Thoracic aorta (tissue), 2 donors: ENCODE measurements at places on chromosomes 11 and 22. TPM values are rescaled to one million over a fixed set of nuclear protein-coding genes. Genes with fewer than 3 reads are reported as not detected.

DNA sequence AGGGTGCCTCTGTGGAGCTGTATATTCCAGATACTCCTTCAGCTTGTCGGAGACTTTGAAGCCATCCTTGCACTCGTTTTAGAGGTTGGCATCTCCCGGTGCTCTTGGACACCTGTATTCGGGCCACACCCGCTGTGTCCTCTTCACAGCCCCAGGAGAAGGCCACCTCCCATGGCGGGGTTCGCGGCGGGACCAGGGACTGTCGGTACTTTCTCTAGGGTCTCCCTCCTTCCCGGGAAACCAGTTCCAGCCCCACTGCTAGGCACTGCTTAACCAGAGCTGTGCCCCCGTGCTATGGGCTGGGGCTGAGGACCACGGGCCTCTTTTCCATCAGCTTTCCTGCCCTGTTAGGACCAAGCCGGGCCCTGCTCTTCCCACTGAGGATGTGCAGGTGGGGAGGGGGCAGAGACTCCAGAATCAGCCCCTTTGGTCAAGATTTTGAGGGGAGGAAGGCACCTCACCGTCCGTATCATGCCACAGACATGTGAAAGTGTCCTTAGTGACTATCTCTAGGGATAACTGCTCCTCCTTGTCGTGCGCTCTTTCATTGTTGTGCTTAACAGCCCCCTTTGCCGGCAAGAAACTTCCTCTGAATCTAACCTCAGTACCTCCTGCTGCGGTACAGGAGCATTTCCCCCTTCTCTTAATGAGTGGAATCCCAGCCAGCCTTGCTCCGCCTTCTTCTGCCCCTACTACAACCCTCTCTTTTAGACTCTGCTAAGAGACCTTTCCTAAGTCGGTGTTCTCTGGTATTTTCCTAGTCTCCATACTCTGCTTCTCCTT, 1.2 kb upstream of the B3GAT1 start:
- no peak for DNase-seq

DNA sequence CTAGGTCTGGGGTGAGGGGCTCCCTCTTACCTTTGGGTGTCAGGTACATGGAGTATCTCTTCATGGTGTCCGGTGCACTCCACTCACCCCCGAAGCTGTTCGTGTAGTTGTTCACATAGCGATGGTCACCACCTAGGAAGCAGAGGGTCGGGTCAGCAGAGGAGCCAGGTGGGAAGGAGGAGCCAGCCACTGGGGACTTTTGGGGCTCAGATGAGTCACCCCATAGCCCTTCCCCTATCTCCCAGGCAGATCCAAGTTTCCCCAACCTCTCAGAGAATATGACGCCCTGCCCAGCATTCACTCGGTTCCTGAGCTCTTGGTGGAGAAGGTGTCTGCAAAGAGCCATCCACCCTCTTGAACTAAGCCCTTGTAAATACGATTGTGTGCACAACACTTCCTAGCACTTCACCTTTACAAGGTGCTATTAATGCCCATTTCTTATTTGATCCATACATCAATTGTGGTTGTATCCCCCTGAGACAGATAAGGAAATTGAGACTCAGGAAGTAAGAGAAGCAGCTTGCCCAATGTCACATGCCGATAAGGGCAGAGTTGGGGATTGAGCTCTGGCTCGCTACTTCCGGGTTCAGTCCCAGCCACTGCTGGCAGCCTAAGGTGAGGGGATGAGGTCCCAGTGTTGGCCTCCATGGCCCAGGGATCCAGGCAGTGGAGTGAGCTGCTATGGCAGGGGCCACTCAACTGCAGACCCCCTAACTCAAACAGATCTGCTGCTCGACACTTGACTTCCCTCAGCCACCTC, 14.8 kb downstream of the TRIM29 start:
- DNase-seq: no peak

DNA sequence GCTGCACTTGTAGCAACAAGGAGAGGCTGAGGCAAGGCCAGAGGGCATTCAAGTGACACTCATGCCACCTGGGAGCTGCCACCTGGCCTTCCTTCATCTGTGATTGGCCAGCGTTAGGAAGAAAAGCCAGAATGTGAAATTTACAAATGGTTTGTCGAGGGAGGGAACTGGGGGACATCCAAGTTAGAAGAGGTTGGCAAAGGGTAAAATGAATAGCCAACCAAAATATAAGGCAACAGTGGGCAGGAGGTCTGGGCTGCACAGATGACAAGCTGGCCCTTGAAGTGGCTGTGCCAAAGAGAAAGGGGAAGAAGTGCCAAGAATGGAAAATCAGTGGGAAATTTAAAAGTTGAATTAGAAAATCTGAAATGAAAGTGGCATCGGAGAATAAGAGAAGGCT, 221.4 kb downstream of the C11orf91 start:
- DNase-seq: no peak

GRCh38 chr22:19974935-19975706, 33.5 kb upstream of the TXNRD2 start:
- DNase-seq: no peak

DNA sequence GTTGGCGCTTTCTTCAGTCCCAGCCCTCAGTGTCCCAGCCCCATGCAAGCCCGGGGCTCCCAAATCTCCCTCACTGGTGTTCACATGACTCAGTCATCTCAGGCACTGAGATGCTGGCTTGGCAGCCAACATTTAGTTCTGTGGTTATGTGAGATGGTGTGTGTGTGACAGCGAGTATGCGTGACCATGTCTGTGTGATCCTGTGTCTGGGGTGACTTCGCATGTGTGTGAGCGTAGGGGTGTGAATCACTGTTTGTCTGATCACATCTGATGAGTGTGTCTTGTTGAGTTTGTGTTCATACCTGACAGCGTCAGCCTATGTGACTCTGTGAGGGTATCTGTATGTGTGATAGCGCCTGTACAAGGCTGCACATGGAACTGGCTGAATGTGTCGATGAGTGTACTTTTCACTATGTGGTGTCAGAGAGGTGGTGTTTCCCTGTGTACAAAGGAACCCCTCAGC, 16.2 kb downstream of the CREB3L1 start:
- no peak for DNase-seq

The PDE3B gene
- total RNA-seq: 21.6 TPM

The LRRC4C gene
- 3.2 TPM for total RNA-seq

The UPK3A gene
- total RNA-seq: not detected

- no peak for DNase-seq
Observed at GRCh38 chr22:35998748-35999147, 29.9 kb downstream of the RBFOX2 start.

- no peak for DNase-seq
Observed at GRCh38 chr11:119347242-119347641, 737 bp upstream of the MFRP start.

The CRYAB gene
- total RNA-seq: 387 TPM

The VWA5A gene
- total RNA-seq: 44.4 TPM

DNA sequence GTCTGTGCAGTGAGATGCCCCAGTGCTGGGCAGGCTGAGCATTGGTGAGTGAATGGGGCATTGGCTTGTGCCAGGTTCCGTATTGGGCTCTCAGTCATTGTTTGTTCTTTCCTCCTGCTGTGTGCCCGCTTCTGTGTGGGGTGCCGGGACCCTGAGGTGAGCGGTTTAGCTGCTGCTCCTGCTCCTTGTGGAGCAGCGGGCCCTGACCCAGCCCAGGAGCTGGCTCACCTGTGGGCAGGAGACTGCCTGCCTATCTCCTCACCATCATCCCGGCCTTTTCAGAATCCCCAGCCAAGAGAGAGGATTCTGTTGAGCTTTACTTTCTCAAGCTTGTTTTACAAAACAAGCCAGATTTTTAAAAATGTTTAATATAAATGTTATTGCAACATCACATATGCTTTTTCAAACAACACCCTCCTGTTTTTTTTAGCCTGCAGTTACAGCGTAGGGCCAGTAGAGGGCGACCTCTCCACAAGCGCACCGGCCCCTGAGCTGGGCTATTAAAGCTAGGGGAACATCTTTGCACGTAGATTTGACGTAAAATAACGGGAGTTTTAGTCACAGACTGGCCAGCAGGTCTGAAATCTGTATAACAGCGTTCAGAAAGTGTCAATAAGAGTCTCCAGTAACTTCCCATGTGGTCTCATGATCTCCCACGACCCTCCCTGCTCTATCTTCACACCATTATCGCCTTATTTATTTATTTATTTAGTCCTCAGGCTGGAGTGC, 25.1 kb upstream of the RELT start:
- DNase-seq: no peak

- no peak for DNase-seq
Observed at GRCh38 chr11:116837231-116838091, at the start of gene APOA1. Gene APOA1, minus strand, starts transcription at chr11:116837622. Its CDS starts 235 bp downstream, at chr11:116837387.

The OR5AR1 gene
- total RNA-seq: not detected

The IL17REL gene
- not detected for total RNA-seq

DNA sequence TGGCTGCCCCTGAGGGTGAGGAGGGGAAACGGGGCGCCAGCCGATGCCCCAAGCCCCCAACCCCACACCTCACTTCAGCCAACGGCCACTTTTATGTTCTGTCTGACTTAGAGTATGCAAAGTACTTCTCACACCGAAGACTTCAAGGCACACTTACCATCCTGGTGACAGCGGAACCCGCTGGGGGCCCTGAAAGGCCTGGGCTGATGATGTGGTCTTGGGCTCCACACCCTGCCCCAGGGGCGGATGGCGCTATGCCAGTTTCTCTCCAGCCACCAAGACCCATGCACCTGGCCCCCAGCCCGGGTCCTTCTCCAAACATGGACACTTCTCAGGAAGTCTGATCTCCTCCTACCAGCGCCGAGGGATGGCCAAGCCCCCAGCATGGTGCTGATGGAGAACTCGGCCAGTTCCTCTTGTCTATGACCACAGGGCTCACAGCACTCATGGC, 175.4 kb downstream of the CTTN start:
- no peak for DNase-seq

DNA sequence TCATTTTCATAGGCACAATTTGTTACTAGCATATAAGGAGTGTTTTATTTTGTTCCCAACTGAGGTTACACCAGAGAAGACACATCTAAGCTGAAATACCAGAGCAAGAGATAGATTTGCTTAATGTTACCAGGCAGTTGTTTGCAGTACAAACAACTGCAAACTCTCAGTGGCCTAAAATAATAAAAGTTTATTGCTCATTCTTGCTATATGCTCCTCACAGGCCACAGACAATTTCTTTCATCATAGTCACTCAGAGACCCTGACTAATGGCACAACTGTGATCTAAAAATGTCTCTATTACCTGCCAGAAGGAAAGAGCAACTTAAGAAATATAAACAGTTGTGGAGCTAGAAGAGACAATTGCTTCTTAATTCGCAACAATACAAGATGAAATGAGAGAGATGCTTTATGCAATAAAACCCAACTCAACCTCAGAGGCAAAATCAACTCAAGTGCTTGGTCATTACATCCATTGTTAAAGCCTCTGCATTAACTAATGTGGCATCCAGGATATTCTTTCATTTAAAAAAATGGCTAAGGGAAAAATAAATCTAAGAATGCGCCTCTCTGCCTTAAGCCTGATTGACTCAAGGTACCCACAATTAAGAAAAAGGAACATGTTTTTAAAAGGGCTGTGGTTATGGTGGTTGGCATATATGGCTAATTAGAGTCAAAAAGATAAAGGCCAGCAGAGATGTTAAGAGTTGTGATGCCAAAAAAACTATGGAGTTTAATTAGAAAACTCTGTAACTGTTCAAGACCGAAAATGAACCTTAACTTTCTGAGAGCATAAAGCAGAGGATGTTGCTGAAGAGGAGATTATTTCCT, 103.7 kb downstream of the CD44 start:
- no peak for DNase-seq

The NEAT1 gene
- total RNA-seq: 1,659 TPM

- no peak for DNase-seq
Observed at GRCh38 chr22:45166932-45167331, 3.2 kb downstream of the NUP50 start.

GRCh38 chr22:37502342-37503182, 16.4 kb upstream of the MFNG start:
- DNase-seq: no peak

DNA sequence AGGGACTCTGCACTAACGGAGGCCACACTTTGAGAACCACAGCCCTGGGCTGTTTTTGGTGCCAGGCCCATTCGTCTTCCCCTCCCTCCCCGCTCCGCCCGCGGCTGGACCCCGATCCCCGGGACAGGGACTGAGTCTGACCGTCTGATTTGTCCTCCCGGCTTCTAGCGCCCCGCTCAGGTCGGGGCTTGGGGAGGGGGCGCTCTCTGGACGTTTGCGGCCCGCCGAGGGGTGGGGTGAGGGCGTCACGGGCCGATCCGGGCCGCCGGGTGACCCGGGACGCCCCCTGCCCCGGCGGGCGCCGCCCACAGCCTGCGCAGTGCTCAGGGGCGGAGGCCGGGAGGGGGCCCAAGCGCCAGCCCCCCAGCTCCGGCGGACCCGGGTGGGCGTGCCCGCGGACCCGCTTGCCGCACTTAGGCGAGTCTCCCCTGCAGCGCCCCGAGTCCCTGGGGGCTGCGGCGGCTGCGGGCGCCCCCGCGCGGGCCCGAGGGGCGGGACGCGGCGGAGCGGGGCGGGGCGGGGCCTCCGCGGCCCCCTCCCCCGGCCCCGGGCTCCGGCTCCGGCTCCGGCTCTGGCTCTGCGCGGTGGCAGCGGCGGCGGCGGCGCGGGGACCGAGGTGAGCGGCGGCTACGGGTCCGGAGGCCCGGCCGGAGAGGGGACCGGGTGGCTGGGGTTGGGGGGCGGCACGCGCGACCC, 33.7 kb upstream of the PRR5 start:
- DNase-seq: no peak

GRCh38 chr11:130571519-130571918, 123.1 kb downstream of the ADAMTS15 start:
- DNase-seq: no peak

- no peak for DNase-seq
Observed at GRCh38 chr22:31532060-31532459, 35.7 kb downstream of the SFI1 start.

DNA sequence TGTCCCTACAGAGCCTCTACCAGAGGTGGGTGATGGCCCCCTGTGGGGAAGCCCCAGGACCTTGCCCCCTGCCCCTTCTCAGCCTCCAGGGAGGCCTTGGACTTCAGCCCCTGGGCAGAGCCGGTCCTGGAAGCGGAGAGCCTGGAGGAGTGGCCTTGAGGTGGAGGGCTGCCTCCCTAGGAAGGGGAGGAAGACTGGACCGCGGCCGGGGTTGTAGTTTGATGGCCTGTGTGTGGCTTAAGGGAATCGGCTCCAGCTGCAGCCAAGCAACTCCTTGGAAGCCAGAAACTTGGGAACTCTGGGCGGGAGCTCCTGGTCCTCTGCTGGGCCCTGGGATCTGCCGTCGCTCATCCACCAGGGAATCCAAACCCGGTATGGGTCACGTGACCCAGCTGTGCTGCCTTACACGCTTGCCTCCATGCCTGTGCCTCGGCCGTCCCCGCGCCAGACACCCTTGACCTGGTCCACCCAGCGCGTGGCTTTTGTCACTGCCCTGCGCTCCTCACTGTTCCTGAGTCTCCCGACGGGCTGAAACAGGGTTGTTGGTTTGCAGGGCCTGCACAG, 23.5 kb upstream of the ARHGAP8 start:
- no peak for DNase-seq

The BTBD18 gene
- total RNA-seq: not detected

GRCh38 chr22:40325315-40325714, 21.0 kb upstream of the ADSL start:
- DNase-seq: no peak

The CHST1 gene
- 48.7 TPM for total RNA-seq

DNA sequence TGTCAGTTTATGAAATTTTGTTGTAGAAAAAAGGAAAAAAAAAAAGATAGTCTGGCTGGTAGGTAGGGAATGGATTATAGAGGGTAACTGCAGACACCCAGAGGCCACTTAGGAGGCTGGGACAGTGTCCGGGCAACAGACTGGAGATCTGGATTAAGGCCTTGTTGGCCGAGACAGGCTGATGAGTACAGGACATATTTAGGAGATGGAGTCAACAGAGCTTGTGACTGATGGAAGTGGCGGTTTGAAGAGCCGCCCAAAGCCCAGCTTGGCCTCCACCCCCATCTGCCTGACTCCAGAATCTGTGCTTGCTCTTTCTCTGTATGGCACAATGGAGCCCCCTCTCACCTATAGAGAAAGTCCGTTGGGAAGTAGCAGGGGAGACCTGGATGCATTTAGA, 7.6 kb downstream of the PLEKHB1 start:
- DNase-seq: no peak
